ENCODE measurements at places on chromosomes 5 and 9.
A peak's percentile ranks its signal among the peaks of the same experiment; 100 is the strongest.

DNA sequence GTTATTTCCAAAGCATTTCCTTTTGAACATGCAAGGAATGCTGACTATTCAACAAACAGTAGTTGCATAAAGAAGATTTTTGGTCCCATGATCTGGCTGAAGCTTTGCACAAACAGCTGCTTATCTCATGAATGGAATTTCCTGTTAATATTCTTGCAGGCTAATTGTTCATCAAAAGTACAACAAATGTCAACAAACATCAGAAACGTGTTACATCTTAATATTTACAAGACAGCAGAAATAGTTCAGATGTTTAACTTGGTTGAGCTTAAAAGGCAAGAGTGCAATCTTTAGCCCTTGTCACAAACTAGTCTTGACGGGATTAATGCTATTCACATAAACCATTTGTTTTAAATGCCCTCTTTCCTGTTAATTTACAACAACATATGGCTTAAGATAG is 47.9 kb upstream of the BASP1 start:
- DNase-seq, result no peak

GRCh38 chr5:136108180-136108611 is 24.4 kb upstream of the SMAD5 start:
- no peak for DNase-seq

DNA sequence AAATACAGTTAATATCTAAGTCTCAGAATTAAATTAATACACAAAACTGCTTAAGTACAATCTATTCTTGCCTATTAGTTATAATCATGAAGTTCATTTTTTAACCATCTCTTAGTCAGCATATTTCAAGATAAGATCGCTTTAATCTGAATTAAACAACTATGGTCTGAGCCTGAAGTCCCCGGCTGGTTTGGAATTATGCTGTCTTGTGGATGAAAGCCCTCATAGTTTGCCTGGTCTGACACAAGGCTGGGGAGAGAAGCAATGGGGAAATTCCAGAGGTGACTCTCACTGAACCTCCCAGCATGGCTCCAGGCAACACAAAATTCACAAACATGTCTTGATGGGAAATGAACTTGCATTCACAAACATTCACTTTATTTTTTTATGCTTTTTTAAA is 28.0 kb upstream of the GRAMD2B start:
- peak; percentile 79 for DNase-seq

DNA sequence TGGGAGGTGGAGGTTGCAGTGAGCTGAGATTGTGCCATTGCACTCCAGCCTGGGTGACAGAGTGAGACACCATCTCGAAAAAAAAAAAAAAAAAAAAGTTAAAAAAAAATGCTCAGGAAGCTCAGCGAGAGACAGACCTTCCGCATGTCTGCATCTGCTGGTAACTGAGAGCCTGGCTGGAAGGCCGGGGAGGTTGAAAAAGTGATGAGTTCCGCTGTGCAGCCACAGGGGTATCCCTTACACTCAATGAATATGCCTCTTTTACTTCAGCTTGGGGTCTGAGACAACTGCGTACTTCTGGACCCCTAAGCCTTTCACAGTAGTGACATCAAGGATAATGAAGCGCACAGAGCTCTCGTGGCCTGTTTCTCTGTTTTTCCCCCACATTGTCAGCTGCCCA is 179.9 kb upstream of the KLF4 start:
- no peak for DNase-seq

- DNase-seq, result no peak
Measured at GRCh38 chr5:139371482-139372435, 11.3 kb downstream of the SLC23A1 start.

DNA sequence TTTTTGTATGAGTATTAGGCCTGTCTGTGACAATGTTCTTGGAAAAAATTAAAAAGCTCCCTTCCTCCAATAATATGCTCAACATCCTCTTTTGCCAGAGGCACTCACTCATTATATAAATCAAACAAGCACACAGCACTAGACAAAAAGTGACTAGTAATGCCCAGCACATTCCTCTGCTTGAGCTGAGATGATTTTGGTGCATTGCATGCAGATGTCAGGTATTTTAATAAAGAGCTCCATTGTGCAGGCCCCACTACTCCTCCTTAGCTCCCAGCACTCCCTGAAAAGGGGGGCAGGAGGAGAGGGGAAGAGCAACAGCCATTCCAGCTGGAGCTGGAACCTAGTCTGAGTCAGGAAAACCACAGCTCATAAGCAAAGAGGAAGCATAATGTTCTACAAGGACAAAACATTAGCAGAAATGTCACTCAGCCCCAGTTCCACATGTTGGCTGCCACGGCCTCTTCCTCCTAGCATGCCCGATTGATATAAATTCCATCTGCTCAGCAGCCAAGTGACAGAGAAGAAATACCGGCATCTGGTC is 348.5 kb downstream of the BNC2 start:
- DNase-seq, result peak; percentile 88

- no peak for DNase-seq
Measured at GRCh38 chr5:158056130-158056825, 197.3 kb upstream of the CLINT1 start.

DNA sequence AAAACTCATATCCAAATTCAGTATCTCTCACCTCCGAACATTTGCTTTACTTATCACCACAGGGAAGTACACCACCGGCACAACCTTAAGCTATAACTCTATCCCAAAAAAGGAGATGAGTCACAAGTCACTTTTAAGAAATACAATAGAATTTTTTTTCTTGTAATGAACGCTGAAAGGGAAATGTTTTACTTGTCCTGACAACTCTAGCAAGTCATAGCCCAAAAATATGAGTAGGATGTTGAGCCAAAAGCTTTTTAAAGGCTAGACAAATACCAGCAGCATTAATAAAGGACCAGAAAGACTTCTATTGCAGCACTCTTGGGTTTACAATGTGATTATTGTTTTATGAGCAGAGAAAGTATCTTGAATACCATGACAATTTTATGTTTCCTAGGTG is 147.3 kb upstream of the FST start:
- DNase-seq, result no peak

DNA sequence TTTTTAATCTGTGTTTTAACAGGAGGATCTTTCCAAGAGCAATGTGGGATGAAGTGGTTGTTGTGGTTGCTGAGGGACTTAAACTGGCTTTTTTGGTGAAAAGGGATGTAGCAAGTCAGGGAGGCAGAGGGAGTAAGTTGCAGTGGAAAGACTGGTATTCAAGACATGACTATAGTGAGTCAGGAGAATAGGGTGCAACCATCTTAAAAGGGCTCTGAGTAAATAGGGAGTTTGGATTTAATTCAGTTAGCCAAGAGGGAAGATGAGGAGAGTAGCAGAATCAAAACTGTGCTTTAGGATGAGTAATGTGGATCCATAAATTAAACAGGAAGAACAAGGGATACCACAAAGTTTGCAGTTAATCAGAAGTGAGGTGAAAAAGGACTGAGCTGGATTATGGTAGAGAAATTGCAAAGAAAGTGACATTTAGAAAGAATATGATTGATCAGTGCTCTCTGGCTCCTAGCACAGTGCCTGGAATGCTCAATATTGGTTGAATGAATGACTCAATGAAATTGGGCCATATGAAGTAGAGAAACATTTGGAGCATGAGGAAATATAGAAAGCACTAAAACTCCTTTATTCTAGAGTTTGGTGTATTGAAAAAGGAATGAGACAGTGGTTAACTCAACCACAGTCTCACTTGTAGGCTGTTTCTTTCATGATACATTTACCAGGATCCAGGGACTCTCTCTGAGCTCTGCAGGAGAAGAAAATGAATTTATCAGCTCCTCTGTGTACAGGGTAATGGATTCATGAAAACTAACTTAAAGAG is 5.1 kb downstream of the POLR3G start:
- DNase-seq, result no peak

DNA sequence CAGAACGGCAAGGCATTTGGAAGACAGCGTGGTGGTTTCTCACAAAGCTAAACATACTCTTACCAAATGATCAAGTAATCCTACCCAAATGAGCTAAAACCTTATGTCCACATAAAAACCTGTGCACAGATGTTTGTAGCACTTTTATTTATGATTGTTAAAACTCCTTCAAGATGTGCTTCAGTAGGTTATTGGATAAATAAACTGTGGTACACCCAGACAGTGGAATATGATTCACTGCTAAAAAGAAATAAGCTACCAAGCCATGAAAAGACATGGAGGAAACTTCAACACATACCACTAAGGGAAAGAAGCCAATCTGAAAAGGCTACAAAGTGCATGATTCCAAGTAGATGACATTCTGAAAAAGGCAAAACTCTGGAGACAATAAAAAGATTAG is 94.2 kb downstream of the FOXD1 start:
- no peak for DNase-seq

DNA sequence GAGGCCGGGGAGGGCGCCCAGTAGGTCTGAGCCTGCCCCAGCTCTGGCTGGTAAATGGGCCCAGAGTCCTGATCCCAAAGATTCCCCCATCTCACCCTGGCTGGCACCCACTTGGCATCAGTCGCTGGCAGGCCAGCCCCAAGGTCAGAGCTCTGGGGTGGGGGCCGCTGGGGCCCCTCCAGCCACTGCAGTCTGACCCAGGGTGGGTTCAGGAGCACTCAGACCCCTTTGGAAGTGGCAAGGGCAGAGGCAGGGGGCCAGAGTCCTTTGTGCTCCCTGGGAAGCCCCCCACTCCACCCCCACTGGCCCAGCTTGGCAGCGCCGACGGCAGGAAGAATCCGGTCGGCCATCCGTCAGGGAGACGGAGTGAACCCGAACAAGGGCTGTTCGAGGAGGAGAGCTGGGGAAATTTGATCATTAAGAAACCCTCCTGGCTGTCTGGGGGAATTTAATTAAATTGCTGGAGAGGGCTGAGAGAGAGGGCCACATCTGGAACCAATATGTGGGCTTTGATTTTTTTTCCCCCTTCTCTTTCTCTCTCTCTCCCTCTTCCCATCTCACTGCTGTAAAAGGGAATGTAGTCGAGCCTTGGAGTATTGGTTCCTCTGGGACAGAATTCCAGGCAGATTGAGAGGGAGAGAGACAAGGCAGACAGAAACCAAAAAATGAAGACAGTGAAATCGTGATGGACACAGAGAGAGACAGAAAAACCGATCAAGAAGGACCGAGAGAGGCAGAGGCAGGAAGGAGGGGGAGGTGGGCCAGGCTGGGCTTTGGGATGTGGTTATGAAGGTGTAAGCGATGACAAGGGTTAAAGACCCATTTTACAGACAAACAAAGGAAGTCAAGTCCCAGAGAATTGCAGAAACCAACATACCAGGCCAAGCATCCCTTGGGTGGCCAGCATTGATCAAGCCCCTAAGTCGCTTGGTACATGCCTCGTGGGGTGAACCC is 8.1 kb upstream of the ASB6 start:
- DNase-seq, result no peak

DNA sequence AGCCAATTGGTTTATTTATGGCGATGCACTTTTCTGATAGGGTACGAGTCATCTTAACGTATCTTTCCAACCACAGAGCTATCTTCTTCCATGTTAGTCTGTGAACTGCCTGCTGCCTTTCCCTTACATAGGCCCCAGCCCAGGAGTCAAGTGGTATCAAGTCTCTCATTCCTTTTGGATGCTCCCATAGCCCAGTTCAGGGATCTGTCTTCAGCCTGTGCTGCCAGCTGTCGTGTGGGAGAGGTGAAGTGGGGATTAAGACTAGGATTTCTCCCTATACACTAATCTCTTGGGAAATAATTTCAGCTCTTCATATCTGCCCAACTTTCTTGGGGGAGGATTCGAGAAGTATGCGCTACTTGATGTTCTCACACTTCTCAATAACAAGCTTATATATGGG is 475.7 kb downstream of the EBF1 start:
- no peak for DNase-seq

GRCh38 chr9:136605988-136606660 is 56.6 kb upstream of the EGFL7 start:
- no peak for DNase-seq

DNA sequence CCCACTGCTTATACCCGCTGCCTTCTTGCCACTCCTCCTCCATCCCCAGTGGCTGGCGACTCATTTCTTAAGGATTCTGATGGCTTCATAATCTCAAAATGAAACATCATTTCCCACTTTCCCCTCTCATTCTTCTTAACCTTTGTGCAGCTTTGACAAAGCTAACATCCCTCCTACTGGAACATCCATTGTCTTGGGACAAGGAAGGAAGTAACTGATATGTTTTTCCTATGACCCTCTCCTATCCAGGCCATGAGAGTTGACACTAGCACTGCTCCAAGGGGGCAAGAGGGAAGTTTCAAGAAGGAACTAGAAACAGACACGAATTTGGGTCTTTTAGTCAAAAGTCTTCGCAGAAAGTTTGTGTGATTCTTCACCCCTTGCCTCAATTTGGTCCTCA is 71.7 kb upstream of the SNX2 start:
- DNase-seq, result no peak

GRCh38 chr5:163917747-163918146 is 412.3 kb downstream of the MAT2B start:
- DNase-seq, result no peak

- peak; percentile 39 for DNase-seq
Measured at GRCh38 chr9:31612336-31613030, 772.0 kb upstream of the ACO1 start.

DNA sequence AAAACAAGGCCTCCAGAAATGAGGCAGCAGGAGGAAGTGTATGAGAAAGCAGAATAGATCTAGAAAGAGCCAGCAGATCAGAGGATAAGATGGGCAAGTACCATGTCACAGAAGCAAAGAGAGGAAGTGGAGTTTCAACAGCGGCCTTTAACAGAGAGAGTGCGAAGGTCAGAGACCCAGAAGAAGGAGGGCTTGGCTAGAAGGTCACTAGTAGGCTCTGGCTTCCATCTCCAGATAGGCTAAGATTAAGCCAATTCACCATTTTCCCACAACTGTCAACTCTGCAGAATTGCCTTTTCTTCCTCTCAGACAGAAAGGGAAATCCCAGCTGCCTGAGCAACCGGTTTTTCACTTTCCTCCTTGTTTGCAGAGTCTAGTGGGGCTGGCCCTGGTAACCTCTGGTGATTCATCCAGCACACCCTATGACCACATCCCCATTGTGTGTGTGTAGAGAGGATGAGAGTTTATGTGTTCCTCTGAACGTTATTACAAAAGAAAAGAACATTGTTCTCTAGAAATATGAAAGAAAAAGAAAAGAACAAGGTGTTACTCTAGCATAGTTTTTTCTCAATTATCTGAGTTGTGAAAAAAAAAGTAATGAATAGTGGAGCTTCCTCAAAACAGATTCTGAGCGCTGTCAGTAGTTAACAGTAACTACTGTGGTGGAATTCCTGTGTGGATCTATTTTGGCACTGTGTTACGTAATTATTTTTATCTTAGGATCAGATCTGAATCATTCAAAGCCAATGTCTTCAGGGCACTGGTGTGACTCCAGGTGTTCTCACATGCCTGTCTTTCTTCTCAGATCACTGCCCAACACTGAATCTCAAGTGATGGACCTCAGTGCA is 220.4 kb downstream of the ARRDC3 start:
- peak; percentile 97 for DNase-seq

DNA sequence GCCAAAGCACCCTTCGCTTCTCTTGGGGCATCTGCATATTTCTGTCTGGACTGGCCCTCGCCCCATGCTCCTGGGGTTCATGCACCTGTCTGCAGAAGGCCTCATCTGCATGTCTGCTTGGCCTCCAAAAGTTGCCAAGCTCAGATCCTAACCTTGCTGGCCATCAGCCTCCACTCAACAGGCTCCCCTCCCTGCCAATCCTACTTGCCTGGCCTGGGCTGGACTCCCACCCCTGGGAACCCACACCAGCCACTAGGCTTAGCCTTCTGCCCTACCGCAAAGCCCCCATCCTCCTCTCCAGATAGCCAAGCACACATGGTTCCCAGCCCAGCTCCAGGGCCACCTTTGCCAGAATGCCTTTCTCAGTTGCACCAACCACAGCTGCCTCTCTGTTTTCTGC is 159.8 kb downstream of the PAX5 start:
- DNase-seq, result no peak

- no peak for DNase-seq
Measured at GRCh38 chr9:131554087-131554842, 8.9 kb downstream of the PRRT1B start.

Data from kidney tubule cell (primary cell).